ENCODE measurements at places on chromosomes 16 and 17. TPM values are rescaled to one million over a fixed set of nuclear protein-coding genes. Genes with fewer than 3 reads are reported as not detected.

The HNF1B gene
- total RNA-seq, result not detected

The TBC1D3G gene
- total RNA-seq, result not detected

The CFAP52 gene
- total RNA-seq, result not detected

The MYOCD gene
- total RNA-seq, result not detected

GRCh38 chr17:43025766-43026537, 921 bp downstream of the RND2 start:
- DNase-seq, result no peak

DNA sequence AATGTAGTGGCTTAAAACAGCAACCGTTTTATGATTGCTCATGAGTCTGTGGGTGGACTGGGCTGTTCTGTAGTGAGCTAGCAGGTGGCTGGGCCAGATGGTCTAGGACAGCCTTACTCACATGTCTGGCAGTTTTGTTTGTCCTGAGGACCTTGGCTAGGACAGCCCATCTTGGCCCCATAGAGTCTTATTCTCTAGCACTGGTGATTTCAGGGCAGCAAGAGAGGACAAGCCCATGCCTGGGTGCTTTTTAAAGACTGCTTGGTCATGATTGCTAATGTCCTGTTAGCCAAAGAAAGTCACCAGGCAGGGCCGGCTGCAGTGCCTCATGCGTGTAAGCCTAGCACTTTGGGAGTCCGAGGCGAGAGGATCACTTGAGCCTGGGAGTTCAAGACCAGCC, 139.8 kb downstream of the KATNIP start:
- DNase-seq, result no peak

- no peak for DNase-seq
Observed at GRCh38 chr17:15261802-15262290, 3.3 kb downstream of the PMP22 start.
